ENCODE measurements at places on chromosomes 16 and 17.

DNA sequence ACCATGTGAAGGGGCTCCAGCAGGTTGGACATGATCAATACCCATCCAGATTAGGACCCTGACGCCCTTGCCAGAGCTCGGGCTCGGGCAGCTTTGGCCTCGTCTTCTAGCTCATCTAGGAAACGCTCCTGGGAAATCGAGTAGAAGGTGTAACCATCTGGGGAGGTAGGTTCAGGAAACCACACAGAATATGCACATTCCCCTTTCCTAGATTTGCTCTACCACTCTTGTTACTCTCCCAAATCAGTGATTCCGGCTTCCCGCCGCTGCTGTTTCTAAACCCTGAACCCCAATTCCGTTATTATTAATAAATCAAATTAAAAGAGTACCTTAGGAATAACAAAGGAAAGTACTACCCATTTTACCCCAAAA, 507 bp downstream of the COA3 start:
- peaks cover 20% of the 10 kb centered on the region for H3K4me1 ChIP-seq
- peak overlapping the region; percentile 83 for H3K27ac ChIP-seq
- no peaks in the 10 kb centered on the region for H3K27me3 ChIP-seq
- DNase-seq = no peak
- H3K4me3 ChIP-seq = peak overlapping the region; percentile 93

DNA sequence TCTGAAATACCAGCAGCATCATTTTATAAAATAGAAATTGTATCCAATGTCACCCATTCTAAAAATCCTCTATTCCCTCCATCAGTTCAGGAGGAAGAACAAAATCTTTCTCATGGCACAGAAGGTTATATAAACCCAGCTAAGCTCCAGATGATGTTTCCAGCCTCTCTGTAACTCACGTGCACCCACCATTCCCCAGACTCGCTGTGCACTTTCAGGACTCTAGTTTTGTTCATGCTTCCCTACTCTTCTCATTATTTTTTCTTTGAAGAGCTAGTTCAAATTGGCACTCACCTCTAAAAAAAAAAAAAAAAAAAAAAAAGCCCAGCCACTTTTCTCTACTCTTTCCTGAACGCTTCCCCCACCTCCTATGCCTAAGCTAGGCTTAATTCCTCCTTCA, 36.0 kb upstream of the SHISA6 start:
- H3K36me3 ChIP-seq = no peaks in the 10 kb centered on the region
- H3K27me3 ChIP-seq = no peaks in the 10 kb centered on the region
- no peak for DNase-seq
- H3K4me3 ChIP-seq = no peak overlapping the region

DNA sequence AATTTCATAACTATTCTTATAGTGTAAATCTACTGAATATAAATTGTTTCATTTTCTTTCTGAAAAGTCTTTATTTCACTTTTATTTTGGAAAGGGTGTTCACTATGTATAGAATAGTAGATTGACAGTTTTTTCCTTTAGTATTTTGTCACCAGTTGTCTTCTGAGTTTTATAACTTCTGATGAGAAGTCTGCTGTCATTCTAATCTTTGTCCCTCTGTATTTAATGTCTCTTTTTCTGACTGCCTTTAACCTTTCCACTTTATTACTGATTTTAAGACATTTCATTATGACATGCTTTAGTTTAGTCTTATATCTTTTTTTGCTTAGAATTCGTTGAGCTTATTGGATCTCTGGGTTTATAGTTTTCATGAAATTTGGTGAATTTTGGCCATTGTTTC, 166.9 kb downstream of the FTO start:
- no peak for DNase-seq
- peaks cover 19% of the 10 kb centered on the region for H3K36me3 ChIP-seq
- no peak overlapping the region for H3K27ac ChIP-seq
- no peak overlapping the region for H3K4me3 ChIP-seq
- H3K4me1 ChIP-seq = no peaks in the 10 kb centered on the region

DNA sequence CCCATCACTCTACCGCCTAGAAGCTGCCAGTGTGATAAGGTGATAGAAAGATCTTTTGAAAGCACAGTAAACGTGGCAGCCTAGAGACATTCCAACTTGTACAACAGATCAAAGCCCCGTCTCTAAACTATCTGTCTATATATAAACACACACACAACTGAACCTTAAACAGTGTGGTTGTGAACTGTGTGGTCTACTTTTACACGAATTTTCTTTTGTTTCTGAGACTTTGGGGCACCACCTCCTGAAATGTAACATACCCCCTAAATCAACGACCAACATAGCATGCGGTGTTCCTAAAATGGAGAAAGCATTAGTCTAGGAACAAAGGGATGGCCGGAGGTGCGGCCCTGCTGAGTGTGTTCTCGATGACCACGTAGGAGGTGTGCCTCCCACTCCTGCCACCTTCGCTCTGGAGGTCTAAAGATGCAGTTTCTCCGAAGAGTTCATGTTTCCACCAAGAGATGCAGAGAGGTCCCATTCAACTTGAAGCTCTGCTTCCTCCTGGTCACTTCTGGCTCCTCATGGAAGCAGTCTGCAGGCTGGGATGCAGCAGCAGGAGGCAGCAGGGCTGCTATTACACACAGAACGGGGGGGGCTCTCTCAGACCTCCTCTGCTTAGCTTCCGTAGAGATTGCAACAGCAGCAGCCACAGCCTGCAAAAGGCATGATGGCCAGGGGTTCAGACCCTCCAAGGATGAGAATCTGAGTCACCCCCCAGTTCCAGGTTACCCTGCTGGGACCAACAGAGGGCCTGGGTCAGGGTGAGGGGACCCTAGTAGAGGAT, 22.6 kb upstream of the USP10 start:
- no peaks in the 10 kb centered on the region for H3K36me3 ChIP-seq
- peaks cover 8% of the 10 kb centered on the region for H3K27me3 ChIP-seq
- no peak overlapping the region for H3K27ac ChIP-seq
- no peak overlapping the region for H3K4me3 ChIP-seq

All from muscle of leg (tissue), 16 donors.